AML-193 (cell line): ENCODE measurements at places on chromosomes 11 and 22.

GRCh38 chr11:80838153-80838552, 1397.3 kb upstream of the TENM4 start:
- no peak for DNase-seq

DNA sequence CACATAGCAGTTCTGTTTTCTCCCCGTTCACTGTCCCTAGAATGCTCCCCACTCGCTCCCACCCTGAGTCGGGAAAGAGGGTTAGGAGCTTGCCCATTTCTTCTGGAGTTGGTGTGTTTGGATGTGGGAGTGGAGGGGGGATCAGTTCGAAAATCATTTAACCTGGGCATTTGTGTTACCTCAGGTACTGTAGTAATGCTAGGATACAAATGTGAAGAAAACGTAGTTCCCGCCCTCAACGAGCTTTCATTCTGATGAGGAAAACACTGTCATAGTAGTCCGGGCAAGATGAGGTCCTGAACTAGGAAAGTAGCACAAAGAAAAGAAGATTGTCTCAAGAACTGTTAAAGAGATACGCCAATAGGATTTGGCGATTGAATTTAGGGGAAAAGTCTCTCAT, 539 bp downstream of the SDHD start:
- DNase-seq = no peak

DNA sequence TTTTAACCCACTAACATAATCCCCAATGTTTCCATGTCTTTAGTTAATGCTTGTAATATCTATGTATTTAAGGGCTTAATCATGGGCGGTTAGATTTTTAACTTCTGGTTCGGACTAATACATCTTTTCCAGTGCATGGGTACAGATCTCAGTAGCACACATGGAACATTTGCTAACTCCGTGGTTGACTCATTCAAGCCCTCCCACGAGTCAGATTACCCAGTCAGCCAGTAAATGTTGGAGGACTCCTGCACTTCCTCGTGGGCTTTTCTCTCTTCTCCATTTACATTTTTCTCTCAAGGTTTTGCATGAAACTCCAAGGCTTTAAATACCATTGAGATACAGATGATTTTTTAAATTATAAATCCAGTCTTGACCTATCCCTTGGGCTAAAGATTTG, 313.9 kb downstream of the ST3GAL4 start:
- DNase-seq = no peak

- no peak for DNase-seq
These were observed 3.4 kb upstream of the WBP2NL start for GRCh38 chr22:41995211-41995610.

DNA sequence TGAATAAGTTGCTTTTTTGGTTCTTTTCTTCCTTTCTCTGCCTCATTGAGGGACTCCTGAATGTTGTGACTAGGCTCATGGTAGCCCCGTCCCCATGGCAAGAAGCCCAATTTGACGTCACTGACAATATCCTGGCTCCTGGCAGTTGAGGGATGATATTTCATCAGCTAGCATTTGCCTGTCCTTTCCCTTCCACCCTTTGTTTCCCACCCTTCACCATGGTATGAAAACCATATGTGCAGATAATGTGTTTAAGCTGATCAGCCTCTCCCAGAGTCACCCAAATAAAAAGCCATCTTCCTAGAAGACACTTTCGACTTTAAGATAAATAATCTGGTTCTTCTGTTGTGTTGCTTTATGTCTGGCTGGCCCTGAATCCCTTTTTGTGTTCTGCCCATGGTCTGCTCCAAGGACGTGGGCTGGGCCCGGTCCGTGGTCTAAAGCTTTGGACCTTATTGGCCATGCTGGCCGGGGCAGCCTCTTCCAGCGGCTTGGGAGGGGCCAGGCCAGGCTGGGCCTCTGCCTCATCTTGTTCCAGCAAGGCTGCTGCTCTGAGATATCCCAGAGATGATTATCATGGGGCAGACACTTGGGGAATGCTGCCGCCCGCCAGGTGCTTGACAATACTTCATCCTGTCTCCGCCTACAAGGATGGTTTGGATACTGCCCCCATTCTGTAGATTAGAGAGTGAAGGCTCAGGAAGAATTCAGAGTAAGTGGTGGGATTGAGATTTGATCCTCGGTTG, 5.1 kb downstream of the TSPAN18 start:
- no peak for DNase-seq

DNA sequence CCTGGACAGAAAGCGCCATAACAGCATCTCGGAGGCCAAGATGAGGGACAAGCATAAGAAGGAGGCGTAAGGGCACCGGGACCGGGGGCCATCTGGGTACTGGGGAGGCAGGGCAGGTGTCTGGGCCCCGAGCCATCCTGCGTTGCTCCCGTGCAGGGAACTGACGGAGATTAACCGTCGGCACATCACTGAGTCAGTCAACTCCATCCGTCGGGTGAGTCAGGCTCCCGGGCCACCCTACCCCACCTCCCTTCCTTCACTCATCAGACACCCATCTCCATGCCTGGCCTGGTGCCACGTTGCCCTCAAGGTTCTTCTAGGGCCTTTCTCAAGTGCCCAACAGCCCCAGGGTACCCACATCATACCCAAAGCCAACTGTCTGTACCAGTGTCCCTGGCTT, 15.0 kb downstream of the PLCB3 start:
- DNase-seq = no peak

GRCh38 chr11:128417607-128418324, 169.6 kb downstream of the ETS1 start:
- no peak for DNase-seq

GRCh38 chr11:111774955-111775710, 8.9 kb upstream of the PPP2R1B start:
- DNase-seq = no peak
